ENCODE measurements at places on chromosomes 6 and 20.

- DNase-seq, result no peak
Observed at GRCh38 chr6:52337633-52338290, 24.2 kb upstream of the PAQR8 start.

- no peak for DNase-seq
Observed at GRCh38 chr6:111260570-111261298, 173.4 kb downstream of the SLC16A10 start.

- no peak for DNase-seq
Observed at GRCh38 chr20:23032056-23032749, 2.9 kb upstream of the SSTR4 start.

GRCh38 chr6:159505140-159505922 lies 187.7 kb downstream of the SOD2 start:
- DNase-seq, result no peak

GRCh38 chr6:439641-440167 lies 48.2 kb downstream of the IRF4 start:
- DNase-seq, result no peak
